ENCODE measurements at places on chromosomes 16 and 17.

- no peak for DNase-seq
Measured at GRCh38 chr17:55451203-55451641, 29.6 kb upstream of the MMD start.

GRCh38 chr16:88403794-88404581, 21.2 kb downstream of the ZNF469 start:
- no peak for DNase-seq

GRCh38 chr16:47018223-47018891, 44.9 kb upstream of the DNAJA2 start:
- DNase-seq: no peak

DNA sequence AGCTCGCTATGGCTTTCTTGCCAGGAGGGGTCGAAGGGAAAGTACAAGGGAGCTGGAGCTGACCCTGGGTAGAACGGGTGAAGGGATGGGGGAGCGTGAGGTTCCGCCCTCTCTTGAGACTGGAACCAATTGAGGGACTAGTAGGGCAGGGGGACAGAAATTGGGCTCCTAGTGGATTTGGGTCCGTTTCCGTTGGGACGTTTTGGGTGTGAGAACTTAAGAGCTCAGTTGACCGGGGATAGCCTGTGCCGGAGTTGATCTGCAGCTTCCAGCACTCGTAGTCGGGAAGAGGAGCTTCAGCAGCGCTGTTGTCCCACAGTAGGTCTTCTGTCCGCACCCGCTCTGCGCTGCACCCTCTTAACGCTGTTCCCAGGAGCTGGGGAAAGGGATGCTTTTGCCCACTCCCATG, 481 bp downstream of the CNTROB start:
- no peak for DNase-seq

DNA sequence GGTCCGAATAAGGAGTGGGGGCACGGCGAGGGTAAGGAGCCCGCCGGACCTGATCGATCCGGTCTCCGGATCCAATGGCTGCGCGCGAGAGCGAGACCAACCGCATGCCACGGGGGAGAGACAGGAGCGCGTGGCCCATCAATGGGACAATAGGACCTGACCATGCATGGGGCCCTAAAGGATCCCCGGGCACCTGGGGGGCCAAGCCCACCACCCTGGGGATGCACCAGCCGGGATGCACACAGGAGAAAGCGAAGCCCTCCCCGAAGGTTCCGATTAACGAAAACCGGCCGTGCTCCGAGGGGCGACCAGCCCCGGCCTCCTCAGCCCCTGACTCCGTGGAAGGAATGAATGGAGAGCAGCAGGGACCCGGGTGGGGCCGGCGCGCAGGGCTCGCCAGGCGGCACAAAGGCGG, 525 bp downstream of the JPT1 start:
- no peak for DNase-seq

DNA sequence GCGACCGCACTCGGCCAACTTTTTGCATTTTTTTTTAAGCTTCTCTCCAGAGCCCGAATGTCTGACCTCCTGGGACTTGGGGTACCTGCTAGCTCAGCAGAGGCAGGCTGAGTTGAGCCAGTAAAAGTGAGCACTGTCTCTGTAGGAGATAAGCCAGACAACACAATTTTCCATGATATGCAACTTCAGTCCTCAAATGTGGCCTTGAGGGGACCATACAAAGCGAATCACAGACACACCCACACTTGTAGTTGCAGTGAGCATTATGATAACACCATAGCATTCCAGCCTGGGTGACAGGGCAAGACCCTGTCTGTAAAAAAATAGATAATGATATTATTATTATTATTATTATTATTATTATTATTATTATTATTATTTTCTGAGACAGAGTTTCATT, 2.6 kb downstream of the DPEP2 start:
- no peak for DNase-seq

GRCh38 chr16:3188925-3189825, 1.2 kb downstream of the OR1F1 start:
- DNase-seq: no peak

- no peak for DNase-seq
Measured at GRCh38 chr17:6488008-6488539, 43.8 kb downstream of the PIMREG start.

DNA sequence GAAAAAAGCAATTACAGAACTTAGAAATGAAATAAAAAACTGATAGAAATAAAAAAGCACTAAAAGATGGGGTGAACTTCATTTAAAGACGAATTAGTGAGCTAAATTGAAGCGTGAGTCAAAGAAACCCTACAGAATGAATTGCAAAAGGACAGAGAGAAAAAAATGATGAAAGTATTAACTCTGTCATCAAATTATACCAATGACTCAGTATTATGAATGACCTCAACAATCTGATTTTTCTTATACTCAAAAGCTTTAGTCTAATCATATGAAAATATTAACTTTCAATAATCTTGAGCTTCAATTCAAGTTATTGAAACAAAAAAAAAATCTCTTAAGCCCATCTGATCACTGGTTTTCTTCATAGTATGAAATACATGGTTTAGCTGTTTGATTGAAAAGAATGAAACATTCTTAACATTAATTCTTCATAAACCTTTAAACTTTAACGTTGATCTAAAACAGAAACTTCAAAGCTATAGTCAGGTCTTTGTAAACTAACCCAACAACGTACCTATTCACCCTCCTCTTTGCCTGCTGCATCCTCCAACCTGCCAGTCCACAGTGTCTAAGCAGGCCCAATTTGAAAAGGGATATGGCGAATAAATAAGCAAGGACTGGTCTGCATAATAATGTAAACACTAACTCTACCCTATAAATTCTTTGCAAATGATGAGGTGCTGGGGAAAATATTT, 6.6 kb downstream of the ABCA5 start:
- DNase-seq: no peak

- DNase-seq: no peak
Measured at GRCh38 chr16:57966986-57967385, 3.9 kb downstream of the CNGB1 start.

DNA sequence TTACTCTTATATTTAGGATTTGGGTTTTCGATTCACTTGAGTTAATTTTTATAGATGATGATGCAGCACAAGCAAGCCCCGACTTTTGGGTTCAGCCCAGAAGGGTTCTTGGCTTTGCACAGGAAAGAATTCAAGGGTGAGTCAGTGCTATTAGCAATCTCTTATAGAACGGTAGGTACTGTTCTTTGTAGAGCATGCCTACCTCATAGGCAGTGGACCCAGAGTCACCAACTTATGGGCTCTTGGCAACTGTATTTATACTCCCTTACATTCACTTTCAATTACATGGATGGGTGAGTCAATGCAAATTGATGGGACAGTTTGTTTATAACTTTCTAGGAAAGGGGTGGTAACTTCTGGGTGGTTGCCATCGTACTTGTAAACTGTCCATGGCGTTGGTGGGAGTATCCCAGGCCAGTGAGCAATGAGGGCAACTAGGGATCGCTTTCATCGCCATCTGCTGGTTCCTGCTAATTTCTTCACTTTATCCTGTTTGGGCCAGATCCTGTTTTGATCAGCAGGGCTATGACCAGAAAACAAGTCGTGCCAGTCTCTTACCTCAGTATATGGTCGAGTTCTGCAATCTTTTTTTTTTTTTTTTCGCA, 362.6 kb downstream of the CNTNAP4 start:
- DNase-seq: no peak

GRCh38 chr17:64698725-64699124, 36.6 kb upstream of the SMURF2 start:
- no peak for DNase-seq

GRCh38 chr17:43878260-43879175, 28.8 kb downstream of the MPP2 start:
- no peak for DNase-seq

DNA sequence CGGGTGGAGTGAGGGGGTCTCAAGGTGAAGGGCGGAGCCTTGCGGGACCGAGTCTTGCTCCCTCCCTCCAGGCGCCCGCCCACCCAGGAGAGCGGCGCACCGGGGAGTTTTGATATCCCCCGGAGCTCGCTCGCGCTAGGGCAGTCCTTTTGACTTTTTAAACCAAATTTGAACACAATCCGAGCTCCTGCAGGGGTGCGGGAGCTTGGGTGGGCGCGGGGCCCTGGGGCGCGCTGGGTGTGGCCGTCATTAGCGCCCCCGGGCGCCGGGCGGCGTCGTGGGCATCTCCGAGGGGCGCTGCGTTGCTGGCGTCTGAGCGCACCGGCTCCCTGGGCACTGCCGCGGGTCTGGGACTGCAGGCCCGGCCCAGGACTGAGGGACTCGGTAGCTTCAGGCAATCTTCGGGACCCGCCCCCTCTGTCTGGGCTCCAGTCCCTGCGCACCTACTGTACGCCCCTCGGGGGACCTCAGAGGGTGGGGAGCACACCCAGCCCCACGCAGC, 10.9 kb downstream of the MAF start:
- DNase-seq: no peak

GRCh38 chr17:81486199-81486810, 26.3 kb downstream of the ACTG1 start:
- DNase-seq: no peak

DNA sequence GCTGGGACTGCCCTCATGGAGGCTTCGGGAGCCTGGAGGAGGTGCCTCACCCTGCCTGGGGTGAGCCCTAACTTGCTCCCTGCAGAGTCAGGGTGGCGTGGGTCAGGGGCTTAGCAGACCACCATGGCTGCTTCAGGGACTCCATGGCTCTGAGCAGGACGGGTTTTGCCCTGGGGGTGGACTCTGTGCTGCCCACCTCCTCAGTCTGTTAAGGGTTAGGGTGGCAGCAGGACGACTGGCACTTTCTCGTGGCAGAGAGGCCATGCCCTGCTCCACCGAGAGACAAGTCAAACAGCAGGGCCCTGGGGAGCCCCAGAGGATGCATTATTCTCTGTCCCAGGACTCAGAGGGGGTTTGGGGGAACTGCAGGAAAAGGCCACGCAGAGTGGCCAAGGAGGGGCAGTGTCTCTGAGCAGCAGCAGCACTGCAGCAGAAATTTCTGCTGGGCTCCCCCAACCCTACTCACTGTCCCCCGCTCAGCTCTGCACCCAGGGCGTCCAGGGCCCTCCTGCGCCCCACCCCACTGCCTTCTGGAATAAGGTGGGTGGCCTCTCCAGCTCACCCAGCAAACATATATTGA, 1.8 kb upstream of the PRSS22 start:
- DNase-seq: no peak

DNA sequence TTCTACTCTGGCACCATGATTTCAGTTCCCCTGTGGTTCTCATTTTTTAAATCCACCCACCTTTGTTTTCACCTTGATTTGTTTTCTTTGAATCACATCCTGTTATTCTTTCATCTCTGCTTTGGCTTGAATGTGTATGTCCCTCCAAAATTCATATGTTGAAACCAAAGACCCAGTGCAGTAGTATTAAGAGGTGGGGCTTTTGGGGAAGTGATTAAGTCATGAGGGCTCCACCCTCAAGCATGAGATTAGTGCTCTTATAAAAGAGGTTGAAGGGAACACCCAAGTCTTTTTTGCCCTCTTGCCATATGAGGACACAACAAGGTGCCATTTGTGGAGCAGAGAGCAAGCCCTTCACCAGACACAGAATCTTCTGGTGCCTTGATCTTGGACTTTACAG, 382.3 kb downstream of the SLC39A11 start:
- DNase-seq: no peak

DNA sequence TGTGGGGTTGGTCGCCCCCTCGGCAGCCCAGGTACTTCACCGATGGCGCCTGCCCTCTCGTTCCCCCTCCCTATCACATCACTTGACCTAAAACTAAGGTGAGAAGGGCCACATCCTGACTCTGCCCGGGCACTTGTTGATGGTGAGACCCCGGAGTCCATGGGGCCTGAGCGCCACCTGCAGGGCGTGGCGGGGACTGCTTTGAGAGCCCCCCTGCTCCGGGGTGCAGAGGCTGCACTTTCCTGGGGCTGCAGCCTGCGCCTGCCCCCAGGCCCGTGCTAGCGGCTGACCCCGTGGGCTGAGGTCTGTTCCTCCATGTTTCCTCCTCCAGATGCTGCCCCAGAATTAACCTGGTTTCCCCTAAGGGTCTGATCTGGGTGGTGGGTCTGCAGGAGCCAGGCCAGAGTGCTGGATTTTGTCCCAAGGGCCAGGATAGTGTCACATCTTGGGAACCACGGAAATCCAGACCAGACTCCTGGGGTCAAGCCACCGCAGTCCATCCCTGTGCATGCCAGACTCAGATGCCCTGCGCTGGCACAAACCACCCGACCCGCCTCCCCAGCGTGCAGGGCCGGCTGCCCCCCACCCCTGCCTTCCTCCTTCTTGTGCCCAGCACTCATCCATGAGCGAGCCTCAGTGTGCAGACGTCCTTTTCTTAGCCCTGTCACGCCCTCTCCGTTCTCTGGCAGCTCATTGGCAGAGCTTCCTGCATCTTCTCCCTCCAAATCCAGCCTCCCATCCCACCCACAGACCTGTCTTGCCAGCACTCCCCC, 2.7 kb downstream of the NDUFAF8 start:
- no peak for DNase-seq

- no peak for DNase-seq
Measured at GRCh38 chr16:11038777-11039176, 94.4 kb downstream of the CLEC16A start.

- no peak for DNase-seq
Measured at GRCh38 chr16:30142672-30143346, 19.8 kb upstream of the MAPK3 start.

DNA sequence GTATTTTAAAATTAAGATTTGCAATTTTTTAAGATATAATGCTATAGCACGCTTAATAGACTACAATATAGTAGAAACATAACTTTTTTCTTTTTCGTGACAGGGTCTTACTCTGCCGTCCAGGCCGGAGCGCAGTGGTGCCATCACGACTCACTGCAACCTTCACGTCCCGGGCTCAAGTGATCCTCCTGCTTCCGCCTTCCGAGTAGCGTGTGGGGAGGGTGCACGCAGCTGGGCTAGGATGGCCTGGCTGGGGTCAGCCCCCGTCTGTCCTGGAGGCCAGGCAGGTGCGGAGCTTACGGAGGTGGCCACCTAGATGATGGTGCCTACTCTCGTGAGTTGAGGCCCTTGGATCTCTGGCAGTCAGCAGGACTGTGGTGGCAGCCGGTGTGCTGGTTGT, 50.1 kb downstream of the JPH3 start:
- DNase-seq: no peak

- no peak for DNase-seq
Measured at GRCh38 chr17:4913994-4914393, 11.1 kb upstream of the CHRNE start.

DNA sequence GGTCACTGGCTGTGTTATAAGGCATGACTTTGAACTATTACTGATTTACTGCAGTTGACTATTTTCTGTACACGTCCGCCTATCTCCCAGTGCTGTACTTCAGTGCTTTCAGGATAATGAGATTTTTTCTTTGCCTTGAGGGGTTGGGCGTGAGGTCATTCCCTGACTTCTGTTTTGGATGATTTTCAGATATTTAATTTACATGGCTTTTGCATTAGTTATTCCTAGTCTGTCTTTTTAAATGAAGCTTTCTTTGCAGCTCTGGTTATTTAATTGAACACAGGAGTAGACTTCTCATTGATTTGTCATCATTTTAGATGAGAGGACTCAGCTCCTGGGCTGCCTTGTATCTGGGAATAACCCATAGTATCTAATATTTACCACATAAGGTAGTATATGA, 23.7 kb downstream of the WIPF2 start:
- DNase-seq: no peak

- no peak for DNase-seq
Measured at GRCh38 chr17:80941743-80942422, 49.8 kb upstream of the CHMP6 start.

All from esophagus squamous epithelium (tissue), 5 donors.